ENCODE measurements at places on chromosomes 2 and 18.

- no peak for DNase-seq
These were observed 318.1 kb downstream of the PDE11A start for GRCh38 chr2:177754492-177754873.

DNA sequence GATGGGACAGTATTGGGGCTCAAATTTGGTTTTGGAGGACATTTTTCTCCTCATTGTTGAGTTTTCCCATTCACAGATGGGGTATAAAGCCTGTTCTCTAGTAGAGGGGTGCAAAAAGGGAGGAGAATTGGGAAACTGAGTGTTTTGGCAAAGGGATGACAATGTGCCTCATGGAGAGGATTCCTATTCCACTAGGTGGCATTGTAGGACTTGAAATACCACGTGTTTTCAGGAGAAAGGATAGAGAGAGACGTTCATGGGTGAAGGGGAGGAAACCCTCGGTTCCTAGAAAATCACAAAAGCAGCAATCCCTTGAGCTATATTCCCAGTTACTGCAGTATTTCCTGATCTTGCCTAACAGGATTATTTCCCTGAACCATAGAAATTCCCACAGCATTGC is 113.7 kb upstream of the SRD5A2 start:
- no peak for DNase-seq

- no peak for DNase-seq
These were observed 85.5 kb upstream of the ITPRID2 start for GRCh38 chr2:181806039-181806392.

- no peak for DNase-seq
These were observed 3.2 kb upstream of the ANKRD53 start for GRCh38 chr2:70975237-70975636.

- DNase-seq, result no peak
These were observed 82.1 kb downstream of the BIN1 start for GRCh38 chr2:127024769-127025358.

DNA sequence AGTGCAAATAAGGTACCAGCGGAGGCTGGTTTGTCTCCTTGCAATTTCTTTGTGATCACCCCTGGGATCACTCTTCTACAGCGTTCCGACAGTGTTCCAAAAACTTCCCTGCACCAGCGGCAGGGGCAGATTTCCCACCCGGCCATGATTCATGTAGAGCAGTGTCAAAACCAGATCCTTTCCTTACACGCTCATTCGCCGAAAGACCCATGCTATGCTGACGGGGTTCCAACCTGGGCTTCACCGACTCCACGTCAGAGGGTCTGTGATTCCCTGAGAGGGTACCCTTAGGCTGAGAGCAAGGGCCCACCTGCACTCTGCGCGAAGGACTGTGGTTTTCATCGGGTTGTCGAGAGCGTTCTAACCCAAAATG is 423 bp upstream of the TTC27 start:
- DNase-seq, result no peak

GRCh38 chr2:161141033-161141432 is 19.2 kb upstream of the TANK start:
- peak; percentile 41 for DNase-seq

DNA sequence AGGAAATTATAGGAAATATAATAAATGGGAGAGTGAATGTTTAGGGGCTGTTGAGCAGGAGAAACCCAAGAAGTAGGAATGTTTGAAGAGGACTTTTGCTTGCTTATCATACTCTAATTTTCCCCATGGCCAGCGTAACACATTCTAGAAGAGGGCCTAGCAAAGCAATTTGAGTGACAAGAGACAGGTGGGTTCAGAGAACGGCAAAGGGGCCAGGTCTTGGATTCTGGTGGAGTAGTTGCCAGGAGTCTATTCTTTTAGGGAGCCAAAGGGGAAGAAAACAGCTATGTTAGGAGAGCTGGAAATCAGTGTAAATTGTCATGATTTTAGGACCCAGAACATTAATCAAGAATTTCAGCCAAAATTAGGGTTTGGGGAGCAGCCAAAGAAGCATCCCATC is 96.5 kb downstream of the COL5A2 start:
- DNase-seq, result no peak

DNA sequence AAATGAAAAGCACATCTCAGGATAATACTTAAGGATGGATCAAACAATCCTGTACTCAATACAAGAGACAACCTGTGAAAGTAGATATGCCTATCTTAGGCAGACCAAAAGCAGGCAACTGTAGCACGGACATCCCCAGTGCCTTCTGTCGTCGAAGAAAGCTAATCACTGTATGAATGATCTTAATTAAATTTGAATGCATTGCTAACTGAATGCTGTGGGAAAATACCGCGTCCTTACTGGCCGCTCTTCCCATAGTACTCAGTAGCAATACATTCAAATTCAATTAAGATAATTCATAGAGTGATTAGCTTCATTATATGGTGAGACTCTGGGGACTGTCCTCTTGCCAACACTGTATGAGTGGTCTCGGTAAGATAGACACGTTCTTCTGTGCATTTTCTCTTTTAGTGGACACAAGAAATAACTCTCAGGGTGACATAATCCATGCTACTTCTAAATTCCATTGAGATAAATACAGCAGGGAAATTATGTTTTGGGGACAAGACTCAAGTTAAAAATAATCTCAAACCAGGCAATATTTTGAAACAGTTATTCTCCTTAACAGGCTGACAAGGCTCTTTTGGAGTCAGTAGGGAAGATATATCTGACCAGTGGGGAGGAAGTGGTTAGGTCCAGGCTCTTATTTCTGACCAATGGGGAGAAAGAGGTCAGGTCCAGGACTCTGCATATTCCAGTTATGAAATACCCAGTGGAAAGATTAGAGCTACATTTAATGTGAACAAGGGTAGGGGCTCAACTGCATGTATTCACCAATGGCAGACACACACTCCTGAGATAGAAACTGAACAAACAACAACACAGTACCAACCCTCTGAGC is 97.3 kb downstream of the DOCK10 start:
- DNase-seq, result no peak

GRCh38 chr18:80112624-80113248 is 3.7 kb downstream of the ADNP2 start:
- no peak for DNase-seq

DNA sequence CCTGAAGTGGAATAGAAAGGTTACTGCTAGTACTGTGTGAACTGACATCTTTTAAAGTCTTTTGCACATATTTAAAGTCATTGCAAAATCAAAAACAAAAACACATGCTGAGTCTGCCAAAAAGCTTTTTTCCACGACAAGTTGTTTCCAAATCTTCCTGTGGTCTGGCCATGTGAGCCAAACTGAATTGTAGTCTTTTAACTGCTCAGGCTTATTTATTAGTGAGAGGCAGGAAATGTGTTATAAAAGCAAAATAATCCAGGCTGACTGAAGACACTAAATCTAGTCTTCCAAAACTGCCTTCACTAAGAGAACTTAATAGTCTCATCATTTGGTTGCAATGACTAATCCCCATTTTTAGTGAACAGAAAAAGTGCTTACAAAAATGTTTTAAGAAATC is 2.3 kb downstream of the KRCC1 start:
- no peak for DNase-seq

DNA sequence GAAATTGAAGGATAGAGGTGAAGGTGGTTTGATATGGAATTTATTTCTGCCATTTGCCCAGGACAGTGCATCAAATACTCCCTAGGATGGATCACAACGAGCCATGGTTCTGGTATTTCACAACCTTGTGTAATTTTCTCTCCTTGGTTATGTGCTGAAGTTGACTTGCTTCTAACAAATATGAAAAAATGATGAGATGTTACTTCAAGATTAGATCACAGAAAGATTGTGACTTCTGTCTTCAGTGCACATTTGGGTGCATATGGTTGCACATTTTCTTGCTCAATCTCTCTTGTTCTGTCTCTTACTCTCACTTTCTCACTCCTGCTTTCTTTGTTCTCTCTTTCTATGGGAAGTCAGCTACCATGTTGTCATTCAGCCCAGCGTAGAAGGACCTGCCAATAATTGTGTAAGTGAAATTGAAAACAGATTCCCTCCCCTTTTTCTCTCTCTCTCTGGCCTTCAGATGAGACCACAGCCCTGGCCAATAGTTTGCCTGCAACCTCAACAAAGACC is 104.6 kb upstream of the RMDN2 start:
- DNase-seq, result no peak

GRCh38 chr2:200348897-200349563 is 42.5 kb downstream of the SPATS2L start:
- DNase-seq, result no peak

GRCh38 chr2:1818404-1818803 is 74.1 kb upstream of the PXDN start:
- DNase-seq, result no peak

- no peak for DNase-seq
These were observed 39.1 kb upstream of the DTNB start for GRCh38 chr2:25712455-25712854.

DNA sequence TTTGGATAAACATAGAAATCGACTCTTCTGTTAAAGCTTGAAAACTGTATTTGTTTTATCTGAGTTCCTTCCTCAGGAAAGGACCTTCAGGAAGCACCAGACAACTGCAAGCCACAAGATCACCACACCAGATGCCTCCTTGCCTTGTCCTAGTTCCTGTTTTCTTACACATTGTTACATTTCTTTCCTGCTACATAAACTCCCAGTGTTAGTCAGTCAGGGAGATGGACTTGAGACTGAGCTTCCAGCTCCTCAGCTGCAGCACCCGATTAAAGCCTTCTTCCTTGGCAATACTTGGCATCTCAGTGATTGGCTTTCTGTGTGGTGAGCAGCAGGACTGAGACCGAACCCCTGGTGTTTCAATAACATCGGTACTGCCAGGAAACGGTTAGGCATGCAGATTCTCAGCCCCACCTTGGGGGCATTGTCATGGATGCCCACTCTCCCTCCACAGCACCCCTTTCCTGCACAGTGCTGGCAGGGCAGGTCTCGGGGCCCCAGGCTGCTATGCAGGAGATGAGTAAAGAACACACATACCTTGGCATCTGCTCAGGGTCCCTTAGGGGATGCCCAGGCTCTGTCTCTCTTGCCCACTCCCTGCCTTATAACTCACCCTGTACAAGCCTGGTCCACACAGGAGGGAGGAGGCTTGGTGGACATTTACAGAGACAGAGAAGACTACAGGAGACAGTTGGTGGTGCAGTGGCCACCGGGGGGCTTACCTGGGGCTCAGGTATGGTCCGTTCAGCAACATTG is 32.6 kb downstream of the ANKMY1 start:
- no peak for DNase-seq

GRCh38 chr2:168853471-168853870 is 36.8 kb downstream of the SPC25 start:
- DNase-seq, result no peak

DNA sequence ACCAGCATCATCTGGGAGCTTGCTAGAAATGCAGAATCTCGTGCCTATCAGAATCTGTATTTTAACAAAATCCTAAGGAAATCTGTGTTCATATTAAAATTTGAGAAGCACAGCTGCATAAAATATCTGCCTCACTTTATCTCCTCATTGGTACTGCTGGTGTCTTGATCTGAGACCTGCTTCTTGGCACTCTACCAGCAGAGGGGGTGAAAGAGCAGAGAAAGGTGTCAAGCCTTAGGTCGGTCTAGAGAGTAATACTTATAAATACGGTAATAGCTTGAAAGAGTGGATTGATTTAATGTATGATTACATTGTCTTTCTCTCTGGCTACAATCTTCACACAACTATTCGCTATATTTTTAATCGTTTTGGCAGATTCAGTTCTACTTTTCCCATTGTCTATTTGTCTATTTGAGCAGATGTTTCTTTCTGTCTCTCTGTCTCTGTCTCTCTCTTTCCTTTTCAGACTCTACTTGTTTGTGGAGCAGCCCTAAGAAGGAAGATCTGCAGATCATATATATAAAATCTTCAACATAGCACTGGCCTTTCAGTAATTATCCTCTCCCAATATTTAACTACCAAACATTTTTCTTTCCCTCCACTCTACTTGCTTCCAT is 1.7 kb upstream of the GCG start:
- DNase-seq, result peak; percentile 64

DNA sequence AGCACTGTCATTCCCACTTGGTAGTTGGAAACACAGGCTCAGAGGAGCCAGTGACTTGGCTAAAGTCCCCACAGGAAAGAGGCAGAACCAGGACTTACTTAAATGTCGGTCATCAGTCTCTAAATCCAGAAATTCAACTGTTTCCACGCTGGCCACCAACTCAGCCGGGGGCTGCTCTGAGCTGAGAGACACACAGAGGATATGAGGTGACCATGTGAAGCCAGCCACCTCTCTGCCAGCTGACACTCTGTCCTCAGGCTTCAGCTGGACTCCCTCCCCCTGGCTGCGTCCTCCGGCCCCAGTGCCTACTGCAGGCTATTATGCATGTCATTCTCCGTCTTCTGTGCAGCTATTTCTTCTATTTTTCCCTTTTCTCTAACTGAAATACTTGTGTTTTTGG is 168.9 kb downstream of the ANKRD30B start:
- no peak for DNase-seq

DNA sequence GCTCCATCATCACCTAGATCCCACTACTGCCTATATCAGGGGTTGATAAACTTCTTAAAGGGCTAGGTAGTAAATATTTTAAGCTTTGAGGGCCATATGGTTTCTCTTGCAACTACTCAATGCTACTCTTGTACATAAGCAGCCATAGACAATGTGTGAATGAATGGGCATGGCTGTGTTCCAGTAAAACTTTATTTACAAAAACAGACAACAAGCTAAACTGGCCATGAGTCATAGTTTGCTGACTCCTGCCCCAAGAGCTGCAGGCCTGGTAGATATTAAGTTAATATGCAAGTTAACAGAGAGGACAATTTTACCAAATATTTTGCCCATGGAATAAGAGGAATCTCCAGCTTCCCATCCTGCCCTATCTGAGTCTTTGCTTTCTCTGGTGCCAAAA is 29.8 kb upstream of the MYO3B start:
- DNase-seq, result no peak

DNA sequence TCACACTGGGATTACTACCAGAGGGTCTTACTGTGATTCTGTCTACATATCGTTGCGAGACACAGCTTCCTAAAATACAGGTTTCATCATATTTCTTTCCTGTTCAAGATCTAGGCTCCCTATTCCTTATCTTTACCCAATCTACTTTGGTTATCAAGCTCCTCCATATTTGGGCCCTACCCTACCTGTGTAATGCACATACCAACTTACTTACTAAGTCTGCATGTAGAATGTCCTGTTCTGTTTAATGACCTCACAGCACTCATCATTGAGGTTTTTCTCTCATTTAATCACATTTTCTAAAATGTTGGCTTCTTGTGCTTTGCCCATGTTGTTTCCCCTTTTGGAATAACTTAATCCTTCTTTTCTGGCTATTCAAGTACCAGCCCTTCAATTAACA is 551.1 kb downstream of the ZEB2 start:
- DNase-seq, result no peak

GRCh38 chr18:2114765-2115164 is 456.5 kb downstream of the METTL4 start:
- DNase-seq, result no peak

DNA sequence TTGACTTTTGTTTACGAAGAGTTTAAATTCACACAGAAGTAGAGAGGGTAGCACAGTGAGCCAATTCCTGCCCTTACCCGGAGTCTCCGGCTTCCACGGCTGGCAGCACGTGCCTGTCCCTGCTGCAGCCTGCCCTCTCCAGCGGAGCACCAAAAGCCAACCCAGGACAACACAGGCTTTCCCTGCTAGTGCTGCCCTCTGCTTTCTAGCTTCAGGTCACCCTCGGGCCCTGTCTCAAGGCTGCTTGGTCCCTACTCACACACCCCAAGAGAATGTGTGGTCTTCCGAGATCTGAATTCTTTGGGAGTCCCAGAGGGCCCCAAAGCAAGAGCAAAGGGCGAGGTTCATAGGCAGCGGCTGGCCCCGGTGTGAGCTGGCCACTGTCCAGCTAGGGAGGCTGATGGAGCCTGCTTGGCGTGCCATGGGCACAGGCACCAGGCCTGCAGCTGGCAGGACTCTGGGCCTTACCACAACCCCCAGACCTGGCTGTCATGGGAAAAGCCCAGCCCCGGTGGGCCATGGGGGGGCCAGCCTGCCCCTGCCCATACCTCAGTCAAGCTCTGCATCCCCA is 7.0 kb upstream of the HS6ST1 start:
- no peak for DNase-seq

Data from CD4-positive, alpha-beta T cell treated with Interleukin-10 for 1 hour (primary cell).